ENCODE measurements at places on chromosomes 13 and 19.
A peak's percentile ranks its signal among the peaks of the same experiment; 100 is the strongest.

GRCh38 chr19:34148658-34149185 is 23.6 kb upstream of the LSM14A start:
- DNase-seq = no peak

DNA sequence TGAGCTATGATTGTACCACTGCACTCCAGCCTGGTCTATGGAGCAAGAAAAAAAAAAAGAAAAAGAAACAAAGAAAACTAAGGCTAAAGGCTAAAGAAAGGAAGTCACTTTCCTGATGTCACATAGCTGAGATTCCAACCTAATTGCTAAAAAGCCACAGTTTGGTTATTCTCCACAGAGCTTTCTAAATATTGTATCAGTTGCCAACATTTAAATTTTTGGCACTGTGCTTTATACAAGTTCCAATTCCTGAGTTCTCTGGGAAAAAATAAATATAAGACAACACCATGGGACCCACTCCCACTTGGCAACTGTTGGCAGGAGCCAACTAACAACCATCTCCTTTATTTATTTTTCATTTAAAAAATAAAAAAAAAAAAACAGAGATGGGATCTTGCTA is 11.2 kb upstream of the LYPD3 start:
- DNase-seq = peak; percentile 81

GRCh38 chr13:75847588-75847987 is 211.5 kb downstream of the LMO7 start:
- no peak for DNase-seq

GRCh38 chr19:46978171-46978869 is 41.3 kb upstream of the NPAS1 start:
- DNase-seq = no peak

- no peak for DNase-seq
Measured at GRCh38 chr13:93721483-93721882, 494.9 kb downstream of the GPC6 start.

- peak; percentile 80 for DNase-seq
Measured at GRCh38 chr13:107373551-107373950, 805.6 kb upstream of the ARGLU1 start.

DNA sequence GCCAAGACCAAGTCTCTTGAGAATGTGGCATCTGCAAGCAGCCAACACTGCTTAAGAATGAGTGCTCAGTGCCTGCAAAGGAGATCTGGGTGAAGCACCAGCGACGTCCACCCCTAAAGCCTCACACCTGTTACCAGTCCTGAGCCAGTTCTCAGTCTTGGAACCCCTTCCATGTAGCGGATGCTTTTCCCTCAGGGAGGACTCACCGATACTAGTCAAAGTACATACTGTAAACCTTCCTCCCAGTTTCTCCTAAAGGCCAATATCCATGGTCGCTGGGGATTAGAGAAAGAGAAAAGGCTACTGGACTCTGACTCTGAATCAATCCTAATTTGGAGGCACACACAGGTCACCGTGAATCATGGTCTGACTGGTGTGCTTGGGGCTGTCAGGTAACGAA is 4.2 kb upstream of the PTPRH start:
- no peak for DNase-seq

DNA sequence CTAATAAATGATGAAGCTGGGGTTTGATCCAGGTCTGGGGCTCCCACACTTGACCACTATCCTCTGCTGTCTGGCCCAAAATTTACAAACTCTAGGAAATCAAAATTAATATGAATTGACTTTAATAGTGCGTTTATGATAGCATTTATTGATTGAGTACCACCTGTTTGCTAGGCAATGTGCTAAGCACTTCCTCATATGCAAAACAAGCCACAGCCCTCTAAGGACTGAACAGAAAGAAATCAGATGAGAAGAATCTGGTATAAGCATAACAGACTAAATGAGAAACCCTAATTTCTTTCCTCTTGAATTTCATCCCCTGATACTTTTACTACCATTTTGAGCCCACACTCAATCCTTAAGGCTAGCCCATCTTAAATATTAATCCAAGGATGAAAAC is 6.6 kb upstream of the MLNR start:
- no peak for DNase-seq

GRCh38 chr13:106129273-106129672 is 406.2 kb downstream of the EFNB2 start:
- DNase-seq = no peak

DNA sequence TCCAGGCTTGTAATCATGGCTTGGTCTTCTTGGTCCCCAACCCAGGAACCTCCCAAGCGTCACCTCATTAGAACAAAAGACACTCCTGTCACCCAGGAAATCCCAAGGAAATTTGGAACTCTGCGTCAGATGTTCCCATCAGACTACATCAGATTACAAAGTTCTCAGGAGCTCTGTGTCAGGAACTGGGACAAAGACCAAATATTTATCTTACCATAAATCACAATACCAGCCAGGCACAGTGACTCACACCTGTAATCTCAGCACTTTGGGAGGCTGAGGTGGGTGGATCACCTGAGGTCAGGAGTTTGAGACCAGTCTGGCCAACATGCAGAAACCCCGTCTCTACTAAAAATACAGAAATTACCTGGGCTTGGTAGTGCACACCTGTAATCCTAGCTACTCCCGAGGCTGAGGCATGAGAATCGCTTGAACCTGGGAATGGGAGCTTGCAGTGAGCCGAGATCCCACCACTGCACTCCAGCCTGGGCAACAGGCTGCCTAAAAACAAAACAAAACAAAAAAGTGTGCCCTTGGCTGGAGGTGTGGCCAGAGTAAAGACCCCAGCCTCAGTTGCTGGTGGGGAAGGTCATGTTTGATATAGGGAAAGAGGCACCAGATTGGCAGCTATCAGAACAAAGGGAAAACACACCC is 16.7 kb upstream of the CCDC124 start:
- DNase-seq = no peak

DNA sequence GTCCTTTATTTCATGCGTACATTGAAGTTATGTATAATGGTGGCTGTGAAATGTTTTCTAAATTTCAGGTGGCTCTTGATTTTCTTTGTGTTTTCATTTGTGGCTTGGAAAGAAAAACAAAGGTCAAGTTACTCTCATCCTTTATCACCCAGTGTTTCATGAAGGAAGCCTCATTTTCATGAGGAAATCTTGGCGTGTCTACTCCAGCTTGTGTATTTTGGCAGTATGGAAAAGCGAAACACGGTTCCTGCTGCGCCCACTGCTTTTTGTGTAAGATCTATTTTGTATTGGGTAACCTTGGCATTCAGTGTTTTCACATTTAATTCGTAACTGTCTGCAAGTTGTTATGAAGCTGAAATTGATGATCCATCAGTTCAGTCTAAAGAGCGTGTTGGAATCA is 147.0 kb upstream of the RNF113B start:
- DNase-seq = peak; percentile 69

DNA sequence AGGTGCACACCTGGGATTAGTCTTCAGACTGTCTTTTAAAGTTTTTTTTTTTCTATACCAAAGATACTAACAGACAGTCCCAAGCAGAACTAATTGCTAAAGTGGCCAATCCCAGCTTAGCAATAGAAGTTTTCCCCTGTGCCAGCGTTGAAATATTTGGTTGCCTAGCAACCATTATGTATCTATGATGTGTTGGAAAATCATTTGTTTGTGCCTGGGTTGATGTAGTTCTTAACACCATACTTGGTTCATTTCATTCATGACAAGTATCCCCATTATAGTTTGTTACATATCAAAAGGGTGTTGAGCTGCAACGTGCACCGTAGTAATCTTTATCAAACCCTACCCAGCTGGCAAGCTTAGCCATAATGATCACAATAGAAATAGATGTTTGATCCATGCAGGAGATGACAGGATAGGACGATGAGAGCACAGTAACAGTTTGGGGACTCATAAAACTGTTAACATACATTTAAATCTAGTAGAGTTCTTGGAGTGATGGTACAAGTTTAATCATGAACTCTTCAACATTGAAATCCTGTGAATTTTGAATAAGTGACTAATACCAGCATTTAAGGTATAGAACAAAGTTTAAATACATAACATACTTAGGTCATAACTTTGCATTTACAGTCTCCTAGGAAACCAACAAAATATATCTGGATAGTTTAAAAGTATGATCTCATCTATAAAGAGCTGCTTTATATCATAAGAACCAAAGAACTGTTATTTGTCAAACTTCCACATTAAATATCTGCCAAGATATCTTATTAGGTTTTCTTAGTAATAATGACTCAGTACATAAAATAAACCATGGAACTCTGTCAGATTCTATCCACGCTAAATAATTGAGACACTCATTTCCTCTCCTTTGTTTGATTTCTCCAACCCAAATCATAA is 73.4 kb downstream of the MBNL2 start:
- DNase-seq = peak; percentile 47

DNA sequence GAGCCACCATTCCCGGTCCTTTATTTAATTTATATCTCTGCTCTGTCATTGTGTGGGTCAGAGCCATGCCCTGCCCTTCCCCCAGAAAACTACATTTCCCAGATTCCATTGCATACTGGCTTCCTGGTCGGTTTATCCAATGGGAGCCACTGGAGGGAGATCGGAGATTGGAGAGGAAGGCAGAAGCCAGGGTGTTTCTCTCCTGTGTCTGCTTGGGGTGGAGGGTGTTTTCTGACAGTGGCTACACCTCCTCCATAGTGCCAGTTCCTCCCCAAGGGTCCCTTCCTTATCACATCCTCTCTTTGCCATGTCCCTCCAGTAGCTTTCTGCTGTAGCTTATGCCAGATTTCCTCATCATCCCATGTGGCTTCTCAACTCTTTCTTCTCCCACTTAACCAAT is 19.0 kb downstream of the OLFM2 start:
- DNase-seq = no peak

DNA sequence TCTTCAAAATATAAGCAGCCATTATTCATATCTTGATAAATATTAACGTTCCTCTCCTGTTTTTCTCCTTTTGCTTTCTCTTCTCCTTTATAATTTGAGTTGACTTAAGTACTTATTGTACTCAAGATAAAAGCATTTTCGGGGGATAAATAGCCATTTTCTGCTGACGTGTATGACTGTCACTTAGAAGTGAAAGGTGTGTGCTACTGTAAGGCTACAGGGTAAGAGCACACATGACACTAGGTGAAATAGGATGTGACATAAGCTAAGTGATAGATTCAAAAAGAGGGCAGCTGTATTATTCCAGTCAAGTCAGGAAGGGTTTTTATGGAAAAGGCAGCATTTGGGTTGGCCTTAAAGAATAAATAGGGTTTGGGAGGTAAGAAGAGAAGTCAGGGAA is 128.5 kb downstream of the GPC6 start:
- no peak for DNase-seq

GRCh38 chr19:49591731-49592485 is 926 bp downstream of the PRR12 start:
- DNase-seq = no peak

DNA sequence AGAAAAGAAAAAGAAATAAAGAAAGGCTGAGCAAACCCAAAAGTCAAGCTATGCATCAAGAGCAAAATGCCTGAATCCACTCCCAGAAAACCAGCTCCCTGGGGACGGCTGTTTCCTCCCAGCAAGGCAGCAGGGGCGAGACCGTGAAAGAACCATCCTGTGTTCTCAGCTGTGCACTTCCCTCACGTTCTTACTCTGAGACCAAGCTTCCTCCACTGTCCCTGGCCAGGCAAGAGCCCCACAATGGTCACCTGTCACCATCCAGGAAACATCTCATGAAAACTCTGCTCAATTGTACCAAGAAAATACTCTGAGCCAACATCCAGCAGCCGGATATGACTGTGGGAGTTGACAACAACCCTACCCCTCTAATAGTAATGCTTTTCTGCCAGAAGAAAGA is 22.9 kb downstream of the RAB20 start:
- DNase-seq = no peak

GRCh38 chr13:84524586-84524985 is 642.3 kb upstream of the SLITRK1 start:
- DNase-seq = no peak

- DNase-seq = no peak
Measured at GRCh38 chr13:73177017-73177416, 118.2 kb downstream of the KLF5 start.

GRCh38 chr19:2062389-2062729 is 11.3 kb upstream of the MKNK2 start:
- no peak for DNase-seq

- DNase-seq = no peak
Measured at GRCh38 chr13:51192348-51192747, 29.9 kb upstream of the FAM124A start.

GRCh38 chr13:80605716-80606115 is 264.8 kb upstream of the SPRY2 start:
- DNase-seq = no peak

GRCh38 chr19:19490214-19490968 is 25.0 kb downstream of the TSSK6 start:
- peak; percentile 70 for DNase-seq
